ENCODE measurements at places on chromosomes 7 and 10.
A peak's percentile ranks its signal among the peaks of the same experiment; 100 is the strongest.

DNA sequence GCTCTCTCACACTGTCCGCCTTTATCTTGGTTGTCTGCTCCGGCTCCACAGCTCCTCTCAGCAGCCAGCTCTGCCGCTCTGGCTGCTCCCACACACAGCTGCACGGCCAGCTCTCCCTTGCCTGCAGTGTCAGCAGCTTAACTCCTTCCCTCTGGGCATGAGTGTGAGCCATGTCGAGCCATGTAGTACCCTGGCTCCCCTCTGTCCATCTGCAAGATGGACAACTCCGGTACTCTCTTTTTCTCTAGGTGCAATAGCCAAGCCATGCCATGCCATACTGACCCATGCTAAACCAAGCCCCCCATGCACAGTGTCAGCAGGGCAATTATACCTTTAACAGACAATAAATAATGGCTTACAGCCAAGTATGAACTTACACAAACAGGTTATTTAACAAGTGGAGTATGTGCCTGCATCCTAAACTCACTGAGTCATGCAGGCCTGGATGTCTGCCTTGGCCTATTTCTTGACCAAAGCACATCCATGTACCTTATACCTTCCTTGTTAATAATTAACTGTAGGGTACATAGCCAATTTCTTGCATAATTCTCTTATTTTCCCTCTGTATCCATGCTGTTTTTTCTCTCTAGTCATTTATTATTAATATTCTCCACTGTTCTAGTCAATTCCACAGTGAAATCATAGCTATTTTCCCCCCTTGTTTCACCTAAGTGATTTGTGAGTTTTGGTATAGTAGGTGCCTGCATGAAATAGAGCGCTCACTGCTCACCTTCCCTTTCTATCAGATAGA, 170.9 kb downstream of the CDK14 start:
- no peak for DNase-seq

DNA sequence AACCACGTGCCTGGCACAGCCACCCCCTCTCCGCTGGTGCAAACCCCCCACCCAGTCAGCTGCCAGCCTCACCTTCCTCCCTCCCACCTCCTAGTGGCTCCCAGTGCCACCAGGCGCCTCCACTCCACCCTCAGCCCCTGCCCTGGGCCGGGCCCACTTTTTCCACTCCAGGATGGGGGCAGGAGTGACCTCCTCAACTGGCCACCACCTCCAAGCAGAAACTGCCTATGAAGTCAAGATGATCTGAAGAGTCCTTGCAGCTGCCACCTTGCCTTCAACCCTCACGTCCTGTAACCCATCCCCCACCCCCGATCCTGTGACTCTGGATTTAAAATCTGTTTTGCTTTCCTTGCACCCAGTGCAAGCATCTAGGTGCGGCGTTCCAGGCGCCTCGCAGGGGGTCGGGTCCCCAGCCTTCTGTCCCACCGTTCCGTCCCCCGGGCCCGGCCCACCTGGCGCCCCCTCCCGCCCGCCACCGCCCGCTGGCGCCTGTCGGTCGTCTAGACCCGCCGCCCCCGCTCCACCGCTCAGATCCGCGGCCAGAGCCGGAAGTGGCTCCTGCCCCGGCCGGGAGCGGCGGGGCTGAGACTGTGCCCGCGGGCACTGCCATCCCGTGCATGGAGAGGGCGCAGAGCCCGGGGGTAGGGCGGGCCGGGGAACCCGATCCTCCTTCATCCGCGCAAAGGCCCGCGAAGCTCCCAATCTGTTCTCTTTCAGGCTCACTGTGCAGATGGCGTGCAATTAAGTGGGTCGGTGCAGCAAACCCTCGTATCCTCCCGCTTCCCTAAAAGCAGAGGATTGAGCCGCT, 51.2 kb upstream of the GTF2I start:
- DNase-seq: peak; percentile 13

DNA sequence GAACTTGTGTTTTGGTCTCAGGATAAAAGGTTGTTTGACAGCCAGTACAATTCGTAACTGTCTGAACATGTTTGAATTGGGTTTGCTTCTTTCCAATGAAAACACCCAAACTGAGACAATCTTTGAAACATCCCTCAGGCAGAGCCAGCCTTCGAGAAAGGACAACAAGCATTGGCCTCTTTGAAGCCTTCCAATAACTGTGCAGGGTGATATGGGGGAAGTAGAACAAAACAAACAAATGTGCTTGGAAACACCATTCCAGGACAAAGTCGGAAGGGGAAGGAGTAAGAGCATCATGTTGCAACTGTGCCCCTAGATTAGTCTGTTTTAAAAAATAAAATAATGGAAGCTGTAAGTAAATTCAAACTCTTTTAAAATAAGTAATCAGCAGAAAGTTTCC, 39.5 kb downstream of the IL2RA start:
- DNase-seq: no peak

GRCh38 chr10:8034466-8035005, 20.0 kb upstream of the GATA3 start:
- no peak for DNase-seq

- DNase-seq: no peak
Measured at GRCh38 chr10:13448216-13448615, 80.6 kb downstream of the BEND7 start.

DNA sequence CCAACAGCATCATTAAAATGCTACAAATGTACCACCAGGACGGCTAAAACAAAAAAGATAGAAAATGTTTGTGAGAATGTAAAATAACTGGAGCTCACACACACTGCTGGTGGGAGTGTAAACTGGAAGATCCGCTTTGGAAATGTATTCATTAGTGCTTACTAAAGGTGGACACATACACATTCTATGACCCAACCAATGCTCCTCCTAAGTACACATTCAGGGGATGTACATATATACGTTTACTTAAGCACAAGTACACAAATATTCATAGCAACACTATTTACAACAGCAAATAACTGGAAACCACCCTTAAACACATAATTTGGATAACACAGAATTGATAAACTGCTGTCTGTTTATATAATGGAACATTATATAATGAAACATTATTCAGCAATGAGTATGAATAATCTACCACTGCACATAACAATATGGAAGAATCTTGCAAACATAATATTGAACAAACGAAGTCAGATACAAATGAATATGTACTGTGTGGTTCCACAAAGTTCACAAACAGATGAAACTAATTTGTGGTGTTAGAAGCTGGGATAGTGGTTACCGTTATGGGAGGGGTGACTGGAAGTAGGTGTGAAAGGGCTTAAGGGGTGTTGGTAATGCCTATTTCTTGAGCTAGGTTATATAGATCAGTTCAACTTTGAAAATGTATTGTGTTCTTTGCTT, 52.1 kb downstream of the STRA8 start:
- no peak for DNase-seq

DNA sequence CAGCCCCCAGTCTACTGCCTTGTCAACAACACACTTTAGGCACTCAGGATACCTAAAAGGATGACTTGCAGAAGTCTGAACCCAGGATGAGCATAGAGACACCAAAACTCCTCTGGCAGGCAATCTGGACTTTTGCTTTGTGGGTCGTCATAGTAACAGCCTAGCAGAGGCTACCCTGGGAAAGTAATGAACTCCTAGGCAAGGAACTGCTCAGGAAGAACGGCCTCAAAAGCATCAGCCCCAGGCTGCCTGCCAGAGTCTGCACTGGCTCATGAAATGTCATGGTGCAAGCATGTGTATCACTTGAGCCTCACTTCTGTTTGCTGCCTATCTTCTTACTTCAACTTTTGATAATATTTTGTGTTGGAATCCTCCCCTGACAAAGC, 715.1 kb downstream of the GRID1 start:
- no peak for DNase-seq

GRCh38 chr7:91289633-91290254, 25.5 kb downstream of the FZD1 start:
- DNase-seq: no peak

DNA sequence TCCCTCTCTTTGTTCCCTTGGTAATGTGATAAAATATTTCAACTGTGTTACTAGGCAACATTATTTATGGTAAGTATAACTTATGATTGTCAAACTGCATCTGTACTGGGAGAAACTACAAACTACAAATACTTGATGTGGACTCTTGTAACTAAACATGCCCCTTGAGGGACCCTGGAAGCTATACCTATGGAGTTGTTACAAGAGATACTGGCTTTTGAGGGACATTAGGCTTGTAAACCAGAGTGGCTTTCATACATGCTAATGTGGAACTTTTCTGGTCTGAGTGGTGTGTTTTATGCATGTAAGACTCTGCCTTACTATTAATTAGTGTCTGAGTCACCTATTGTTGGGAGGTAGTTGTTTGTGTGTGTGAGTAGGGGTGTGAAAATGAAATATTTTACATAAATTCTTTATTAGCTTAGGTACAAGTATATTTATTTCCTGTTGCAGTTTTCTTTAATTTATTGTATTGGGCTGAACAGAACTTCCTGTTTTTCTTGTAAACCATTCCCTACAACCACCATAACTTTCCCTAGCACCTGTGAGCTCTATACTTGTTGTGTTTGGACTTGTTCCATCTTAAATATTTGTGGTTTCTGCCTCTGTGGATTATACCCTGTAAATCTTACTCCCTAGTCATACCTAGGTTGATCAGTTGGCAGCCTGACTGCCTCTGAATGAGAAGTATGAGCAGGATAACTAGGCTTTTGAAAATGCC, 49.8 kb downstream of the STK31 start:
- no peak for DNase-seq

GRCh38 chr10:11162828-11163599, 145.3 kb downstream of the CELF2 start:
- DNase-seq: peak; percentile 58

GRCh38 chr7:2968616-2969397, 74.9 kb downstream of the CARD11 start:
- DNase-seq: no peak

GRCh38 chr10:106960812-106961211, 203.7 kb downstream of the SORCS1 start:
- DNase-seq: no peak

GRCh38 chr7:537911-538634, 18.4 kb upstream of the PDGFA start:
- no peak for DNase-seq

- DNase-seq: no peak
Measured at GRCh38 chr7:116298055-116298454, 87.7 kb downstream of the TES start.

Data from activated CD4-positive, alpha-beta T cell treated with anti-CD3 and anti-CD28 coated beads, Interleukin-2, amount 50 U/mL, for 4 hours (primary cell).